ENCODE measurements at places on chromosomes 11 and 22. TPM values are rescaled to one million over a fixed set of nuclear protein-coding genes. Genes with fewer than 3 reads are reported as not detected.

- no peak for ATAC-seq
Measured at GRCh38 chr11:32918427-32918826, 25.8 kb downstream of the QSER1 start.

- ATAC-seq: no peak
Measured at GRCh38 chr11:70575396-70576060, 177.2 kb downstream of the CTTN start.

GRCh38 chr11:56624661-56625110 lies 10.0 kb upstream of the OR5M1 start:
- ATAC-seq: peak; percentile 53

GRCh38 chr22:17945156-17945887 lies 79.0 kb downstream of the MICAL3 start:
- ATAC-seq: no peak

DNA sequence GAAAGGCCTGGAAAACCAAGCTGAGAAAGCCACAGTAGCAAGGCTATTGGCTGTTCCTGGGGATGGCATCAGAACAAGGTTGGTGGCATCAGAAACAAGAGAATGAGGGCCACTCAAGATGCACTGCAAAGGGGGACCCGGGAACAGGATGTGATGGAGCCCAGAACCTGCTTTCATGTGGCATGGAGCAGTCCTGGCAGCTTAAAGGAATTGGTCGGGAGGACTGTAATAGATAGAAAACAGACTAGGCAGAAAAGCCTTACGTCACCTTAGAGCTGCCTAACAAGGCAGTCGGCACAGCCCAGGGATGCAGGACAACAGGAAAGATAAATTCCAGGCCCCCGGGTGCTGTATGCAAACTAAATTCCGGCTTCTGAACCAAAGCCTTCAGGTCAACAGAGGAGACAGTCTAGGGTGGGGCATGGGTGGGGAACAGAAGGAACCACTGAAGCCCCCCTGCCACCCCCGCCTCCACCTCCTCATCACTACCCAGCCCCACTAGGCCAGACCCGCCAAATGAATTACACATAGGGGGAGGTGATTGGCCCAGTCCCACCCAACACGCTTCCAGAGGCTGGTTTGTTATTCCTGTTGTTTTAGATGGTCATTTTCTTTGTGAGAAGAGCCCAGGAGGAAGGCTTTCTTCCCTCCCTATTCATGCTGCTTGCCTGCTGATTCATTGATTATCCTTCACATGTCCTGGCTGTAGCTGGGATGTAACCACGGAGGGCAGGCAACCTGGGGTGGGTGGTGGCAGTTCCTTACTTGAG lies 25.7 kb upstream of the LRRC55 start:
- ATAC-seq: no peak

- ATAC-seq: no peak
Measured at GRCh38 chr11:9490376-9490775, 29.6 kb downstream of the ZNF143 start.

- ATAC-seq: no peak
Measured at GRCh38 chr11:34616830-34617504, 3.9 kb upstream of the EHF start.

GRCh38 chr11:121198491-121198890 lies 94.1 kb upstream of the SC5D start:
- ATAC-seq: no peak

DNA sequence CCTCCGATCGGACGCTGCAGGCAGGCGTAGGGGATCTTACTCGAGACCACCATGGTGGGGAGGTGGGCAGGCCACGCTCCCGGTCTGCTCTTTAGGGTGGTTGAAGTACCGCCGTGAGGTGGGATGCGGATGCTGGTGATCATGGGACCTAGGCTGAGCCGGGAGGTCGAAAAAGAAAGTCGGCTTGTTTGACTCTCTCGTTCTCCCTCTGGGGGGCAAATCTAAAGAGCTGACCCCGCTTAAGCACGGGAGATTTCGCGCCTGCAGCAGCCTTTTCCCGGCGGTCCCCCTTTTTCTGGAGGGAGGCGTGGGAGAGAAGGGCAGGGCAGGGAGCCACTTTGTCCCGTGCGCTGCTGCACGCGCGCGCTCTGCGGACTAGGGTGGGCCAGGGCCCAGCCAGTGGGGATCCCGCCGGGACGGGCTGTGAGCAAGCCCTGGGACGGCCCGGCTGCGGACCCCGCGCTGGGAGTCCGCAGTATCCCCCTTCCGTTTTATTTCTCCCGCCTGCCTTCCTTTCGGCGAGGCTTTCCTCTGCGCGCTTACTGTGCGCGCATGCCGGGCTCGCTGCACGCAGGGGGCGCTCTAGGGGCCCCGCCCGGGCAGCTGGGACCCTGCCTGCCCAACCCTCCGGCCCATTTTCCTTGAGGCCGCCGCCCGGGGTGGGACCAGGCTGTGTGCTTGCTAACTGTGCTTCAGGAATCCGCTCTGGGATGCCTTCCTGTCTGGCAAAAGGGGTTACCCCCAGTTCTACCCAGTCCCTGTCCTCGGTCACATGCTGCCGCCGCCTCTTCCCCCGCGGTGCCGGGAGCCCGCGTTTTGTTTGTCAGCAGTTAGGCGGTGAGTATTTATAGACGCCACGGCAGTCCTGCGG lies 81.0 kb downstream of the PRR5L start:
- ATAC-seq: peak; percentile 69

DNA sequence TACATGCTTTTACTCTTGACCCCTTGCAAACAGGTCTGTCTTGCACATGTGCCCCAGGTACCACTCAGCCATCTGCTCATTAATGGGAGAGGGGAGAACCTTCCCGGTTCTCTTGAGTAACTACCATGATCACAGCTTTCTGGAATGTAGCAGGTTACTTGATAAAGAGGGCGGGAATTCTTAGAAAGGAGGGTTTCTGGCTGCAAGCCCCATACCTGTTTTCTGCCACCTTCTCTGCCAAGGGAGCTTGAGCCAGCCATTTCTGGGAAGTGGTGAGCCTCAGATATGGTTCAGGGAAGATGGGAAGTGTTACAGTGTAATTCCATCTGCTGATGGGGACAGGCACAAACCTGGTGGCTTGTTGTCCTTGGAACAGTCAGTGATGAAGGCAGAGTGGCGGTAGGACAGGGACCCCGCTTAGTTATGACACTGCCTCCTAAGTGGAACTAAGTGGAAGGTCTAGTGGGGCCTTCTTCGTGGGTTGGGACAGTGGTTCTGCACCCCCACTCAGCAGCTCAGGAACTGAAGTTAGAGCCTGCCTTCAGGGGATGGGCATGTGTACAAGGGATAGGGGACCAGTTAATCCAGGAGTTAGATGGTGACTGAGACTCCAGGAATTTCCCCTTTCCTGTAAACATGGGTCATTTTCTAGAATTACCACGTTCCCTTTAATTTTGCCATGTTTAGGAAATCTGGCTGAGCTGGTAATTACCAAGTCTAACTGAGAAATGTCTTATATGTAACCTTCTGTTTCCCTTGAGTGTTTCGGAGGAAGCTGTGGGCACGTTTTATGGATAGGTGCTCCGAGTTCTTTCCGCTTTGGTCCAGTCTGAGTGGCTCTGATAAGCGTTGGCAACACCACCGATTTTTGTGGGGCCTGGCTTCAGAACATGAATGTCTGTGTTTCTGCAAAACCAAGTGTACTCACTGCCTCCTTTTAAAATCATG lies 35.3 kb downstream of the BCR start:
- ATAC-seq: no peak

DNA sequence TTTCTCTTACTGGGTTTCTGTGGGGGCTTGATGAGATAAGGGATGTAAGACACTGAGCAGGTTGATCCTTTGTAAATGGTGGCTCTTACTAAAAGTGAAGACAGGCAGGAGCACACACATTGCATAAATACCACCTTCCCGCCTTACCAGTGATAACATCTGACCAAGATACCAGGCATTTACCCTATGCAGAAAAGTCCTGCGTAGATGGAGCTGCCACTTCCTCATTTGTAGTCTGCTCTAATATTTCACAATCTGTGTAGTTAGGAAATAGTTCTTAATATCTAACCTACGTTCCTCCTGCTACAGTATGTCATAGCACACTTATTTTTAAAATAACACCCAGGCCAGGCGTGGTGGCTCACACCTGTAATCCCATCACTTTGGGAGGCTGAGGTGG lies 23.9 kb upstream of the SWAP70 start:
- ATAC-seq: peak; percentile 45

- no peak for ATAC-seq
Measured at GRCh38 chr11:73380331-73380730, 4.1 kb downstream of the RELT start.

- ATAC-seq: peak; percentile 61
Measured at GRCh38 chr22:38766076-38766777, 10.4 kb upstream of the SUN2 start.

DNA sequence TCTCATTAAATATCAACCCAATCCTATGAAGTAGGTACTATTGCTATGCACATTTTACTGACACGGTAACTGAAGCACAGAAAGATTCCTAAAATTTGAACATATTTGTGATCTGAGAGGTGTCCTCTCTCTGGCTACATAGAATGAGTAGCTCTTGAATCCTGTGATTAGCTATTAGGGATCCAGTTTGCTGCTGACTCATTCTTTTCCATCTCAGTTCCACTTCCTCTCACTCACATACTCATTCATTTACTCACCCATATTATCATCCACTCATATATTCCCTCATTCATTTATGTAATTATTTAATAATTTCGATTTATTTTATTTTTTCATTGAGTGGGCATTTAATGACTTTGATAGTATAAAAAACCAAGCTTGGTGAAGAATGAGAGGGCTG lies 42.7 kb downstream of the OR5B17 start:
- no peak for ATAC-seq

DNA sequence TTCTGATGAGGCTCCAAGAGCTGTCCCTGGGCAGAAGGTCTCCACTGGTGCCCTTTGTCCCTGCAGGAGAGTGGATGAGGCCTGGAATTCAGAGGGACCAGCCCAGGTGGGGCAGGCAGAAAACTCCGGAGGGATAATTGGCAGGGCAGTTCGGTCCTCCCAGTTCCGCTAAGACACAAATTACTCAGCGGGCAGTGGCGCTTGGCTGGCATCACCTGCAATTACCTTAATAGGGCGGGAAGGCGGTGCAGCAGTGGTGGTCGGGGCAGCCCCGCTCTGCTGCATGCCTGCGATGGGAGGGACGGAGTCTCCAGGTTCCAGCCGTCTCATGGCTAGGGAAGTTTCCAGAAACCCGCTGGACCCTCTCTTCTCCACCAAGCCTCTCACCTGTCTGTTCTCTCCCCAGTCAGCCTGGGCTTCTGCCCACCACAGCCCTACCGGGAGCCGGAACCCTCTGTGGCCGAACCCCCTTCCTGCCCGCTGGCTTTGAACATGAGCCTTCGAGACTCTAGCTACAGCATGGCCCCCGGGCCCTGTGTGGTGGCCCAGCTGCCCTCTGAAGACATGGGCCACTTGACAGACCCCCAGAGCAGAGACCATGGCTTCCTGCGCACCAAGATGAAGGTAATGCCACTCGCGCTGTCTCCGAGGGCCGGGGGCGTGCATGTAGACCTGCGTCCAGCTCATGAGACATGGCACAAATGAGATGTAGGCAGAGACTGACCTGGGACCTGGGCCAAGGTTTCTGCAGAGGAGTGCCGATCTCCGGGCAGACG lies 7.0 kb downstream of the OVOL1 start:
- ATAC-seq: peak; percentile 4

DNA sequence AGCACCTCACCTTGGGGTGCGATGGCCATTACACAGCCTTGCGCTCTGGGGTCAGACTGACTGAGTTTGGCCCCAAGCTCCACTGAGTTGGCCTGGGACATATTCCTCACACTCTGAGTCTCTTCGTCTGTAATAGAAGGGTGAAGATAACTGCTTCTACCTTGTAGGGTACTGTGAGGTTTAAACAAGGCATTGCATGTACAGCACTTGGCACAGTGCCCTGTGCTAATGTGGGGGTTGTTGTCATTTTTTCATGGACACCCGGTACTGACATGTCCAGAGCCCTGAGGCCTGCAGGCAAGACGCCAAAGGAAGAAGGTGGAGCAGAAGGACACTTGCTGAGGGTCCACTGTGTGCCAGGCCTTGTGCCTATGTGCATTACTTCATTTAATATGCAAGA lies 50.7 kb downstream of the OTOG start:
- no peak for ATAC-seq

- ATAC-seq: no peak
Measured at GRCh38 chr11:129286813-129287212, 88.8 kb upstream of the BARX2 start.

GRCh38 chr22:19879643-19879991 lies 24.9 kb upstream of the GNB1L start:
- no peak for ATAC-seq

- no peak for ATAC-seq
Measured at GRCh38 chr11:93073026-93073425, 103.6 kb downstream of the MTNR1B start.

DNA sequence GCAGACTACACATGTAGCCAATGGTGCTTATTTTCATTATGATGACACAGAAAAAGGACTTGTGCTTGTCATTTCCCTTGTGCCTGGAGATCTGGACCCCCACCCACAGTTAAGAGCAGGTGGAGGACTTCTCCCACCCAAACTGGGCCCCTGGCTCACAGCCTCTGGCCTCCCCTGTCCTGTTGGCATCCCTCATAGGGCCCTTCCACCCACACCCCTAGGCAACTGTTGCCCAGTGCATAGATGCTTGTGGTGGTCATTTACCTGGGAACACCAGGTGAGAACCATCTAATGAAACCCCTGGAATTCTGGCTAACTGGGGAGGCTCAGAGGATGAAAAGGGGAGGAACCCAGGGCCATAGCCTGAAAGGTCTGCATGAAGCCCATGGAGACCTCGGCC lies 355.9 kb downstream of the BUD13 start:
- ATAC-seq: no peak

GRCh38 chr22:27480487-27480886 lies 321.1 kb downstream of the MN1 start:
- no peak for ATAC-seq

DNA sequence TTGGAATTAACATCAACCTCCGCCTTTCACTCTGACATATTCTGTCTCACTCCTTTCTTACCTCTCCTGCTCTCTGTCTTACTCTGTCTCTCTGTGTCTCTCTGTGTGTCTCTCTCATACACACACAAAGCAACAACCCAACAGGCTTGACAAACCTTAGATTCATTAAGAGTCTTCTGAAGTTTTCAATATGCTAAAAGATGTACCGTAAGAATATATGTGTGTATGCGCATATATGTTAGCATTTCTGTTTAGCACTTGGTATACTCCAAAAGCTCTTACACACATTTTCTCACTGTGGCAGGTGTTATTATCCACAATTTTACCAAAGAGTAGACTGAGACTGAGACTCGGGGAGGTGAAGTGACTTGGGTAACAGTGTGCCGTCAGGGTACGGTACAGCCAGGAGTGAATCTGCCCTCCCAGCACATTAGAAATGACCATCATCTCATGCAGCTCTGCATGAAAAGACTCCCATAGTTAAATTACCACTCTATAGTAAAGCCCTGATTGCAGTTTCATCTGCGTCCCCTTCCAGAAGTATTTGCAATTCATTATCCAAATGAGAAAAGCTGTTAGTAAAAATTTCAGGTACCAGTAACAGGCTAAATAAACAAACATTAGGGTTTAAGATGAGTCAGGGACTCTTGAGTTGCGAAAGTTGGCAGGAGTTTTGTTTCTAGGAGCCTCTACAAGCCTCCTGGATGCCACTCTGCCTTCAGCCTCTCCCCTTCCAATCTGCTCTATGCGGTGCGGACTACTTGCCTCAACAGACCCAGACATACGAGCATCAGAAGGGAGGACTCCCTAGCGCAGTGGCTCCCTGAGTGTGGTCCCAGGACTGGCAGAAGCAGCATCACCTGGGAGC lies 195.2 kb upstream of the TMEM45B start:
- peak; percentile 79 for ATAC-seq

PGR gene
- 0.12 TPM for total RNA-seq

UBQLNL gene
- 0.08 TPM for total RNA-seq

SC5D gene
- 47.9 TPM for total RNA-seq

OR4C5 gene
- total RNA-seq: not detected

KREMEN1 gene
- total RNA-seq: 72.9 TPM
